ENCODE measurements at places on chromosomes 6 and 20.

DNA sequence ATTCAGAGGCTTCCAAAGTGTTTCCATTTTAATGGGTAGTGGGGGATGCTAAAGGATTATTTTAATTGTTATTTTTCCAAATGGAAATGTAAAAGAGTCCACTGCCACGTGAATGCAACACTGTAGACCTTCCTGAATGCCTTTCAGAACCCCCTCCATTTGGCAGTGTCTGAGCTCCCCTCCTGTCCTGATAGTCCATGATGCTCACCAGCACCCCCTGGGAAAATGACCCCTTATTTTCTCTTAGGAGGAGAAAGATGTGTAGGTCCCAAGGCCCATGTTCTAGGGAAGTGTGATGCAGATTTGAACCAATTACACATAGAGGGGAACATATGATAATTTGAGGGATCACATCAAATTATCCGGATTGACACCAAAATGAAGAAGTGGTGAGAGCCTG, 46.8 kb upstream of the SH3BGRL2 start:
- DNase-seq, result no peak

DNA sequence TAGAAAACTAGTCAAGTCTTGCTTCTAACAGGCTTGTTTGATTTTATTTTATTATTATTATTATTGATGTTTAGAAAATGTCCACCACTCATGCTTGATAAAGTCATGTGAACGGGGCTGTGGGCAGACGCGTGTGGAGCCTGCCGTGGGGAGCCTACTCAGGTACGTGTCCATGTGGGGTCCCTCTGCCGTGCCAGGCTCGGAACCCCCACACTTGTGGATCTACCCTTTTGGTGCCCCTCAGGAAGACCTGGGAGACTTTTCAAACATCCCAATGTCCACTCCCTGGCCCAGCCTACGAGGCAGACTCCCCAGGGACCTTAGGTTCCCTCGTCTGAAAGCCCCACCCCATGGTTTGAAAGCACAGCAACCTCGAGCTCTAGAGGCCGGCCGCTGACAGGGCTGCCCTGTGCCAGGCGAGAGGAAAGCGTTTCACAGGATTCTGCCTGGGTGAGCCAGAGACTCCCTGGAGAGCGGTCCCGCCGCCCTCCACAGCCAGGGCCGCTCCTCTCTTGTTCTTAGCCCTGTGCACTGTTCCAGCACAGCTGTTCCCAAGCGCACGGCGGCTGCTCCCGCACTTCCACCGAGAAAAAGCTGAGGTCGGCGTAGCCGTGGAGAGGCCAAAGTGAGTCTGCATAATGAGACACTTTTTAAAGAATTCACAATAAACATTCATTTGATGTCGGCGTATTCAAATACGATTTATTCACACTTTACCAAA, 249.7 kb downstream of the TTLL2 start:
- no peak for DNase-seq

DNA sequence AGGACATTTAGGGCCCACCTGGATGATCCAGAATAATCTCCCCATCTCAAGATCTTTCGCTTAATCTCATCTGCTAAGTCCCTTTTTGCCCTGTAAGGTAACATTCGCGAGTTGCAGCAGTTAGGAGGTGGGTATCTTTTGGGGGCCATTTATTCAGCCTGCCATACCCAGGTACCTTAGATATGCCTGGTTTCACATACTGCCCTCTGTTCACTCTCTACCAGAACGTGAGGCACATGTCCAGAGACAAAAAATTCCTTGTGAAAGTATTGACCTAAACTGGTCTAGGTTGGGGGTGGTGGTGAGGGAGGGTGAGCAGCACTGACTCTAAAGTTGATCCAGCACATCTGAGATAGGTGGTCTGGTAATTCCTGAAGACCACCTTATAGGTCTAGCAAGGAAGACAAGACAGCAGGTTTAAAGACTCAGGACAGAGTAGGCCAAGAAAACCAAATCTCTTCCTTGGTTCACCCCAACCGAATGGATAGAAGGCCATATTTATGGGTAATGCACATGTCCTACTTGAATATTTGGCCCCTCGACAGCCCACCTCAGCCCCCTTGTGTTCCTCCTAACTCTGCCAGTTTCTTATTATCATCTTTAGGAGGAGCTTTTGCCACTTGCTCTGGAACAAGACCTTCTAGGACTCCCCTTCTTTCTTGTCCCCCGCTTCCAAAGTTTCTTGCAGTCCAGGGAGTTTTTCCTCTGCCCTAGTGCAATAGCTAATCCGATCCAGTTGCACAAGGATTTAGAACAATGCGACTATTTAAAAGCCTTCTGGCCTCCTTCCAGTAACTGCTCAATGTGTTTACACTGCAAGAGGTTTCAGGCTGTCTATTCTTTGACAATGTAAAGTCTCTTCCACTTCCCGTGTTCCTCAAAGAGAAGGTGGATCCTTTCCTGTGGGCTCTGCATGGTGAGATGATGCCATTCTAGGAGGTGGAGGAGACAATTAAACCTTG, 213.0 kb upstream of the LAMP5 start:
- no peak for DNase-seq

GRCh38 chr6:5905431-5906339, 101.0 kb downstream of the NRN1 start:
- DNase-seq, result no peak

Data from GF-D8 (cell line).